ENCODE measurements at places on chromosomes 4 and X.

GRCh38 chr4:44415251-44415650 lies 33.4 kb downstream of the KCTD8 start:
- DNase-seq = no peak

- no peak for DNase-seq
Measured at GRCh38 chr4:6308899-6309643, 39.4 kb downstream of the WFS1 start.

- no peak for DNase-seq
Measured at GRCh38 chr4:22072726-22073125, 124.2 kb upstream of the KCNIP4 start.

GRCh38 chrX:45238489-45238888 lies 37.8 kb upstream of the DIPK2B start:
- DNase-seq = no peak

- no peak for DNase-seq
Measured at GRCh38 chr4:3199653-3200422, 49.1 kb upstream of the MSANTD1 start.

- no peak for DNase-seq
Measured at GRCh38 chrX:29851857-29852605, 363.3 kb upstream of the MAGEB2 start.

DNA sequence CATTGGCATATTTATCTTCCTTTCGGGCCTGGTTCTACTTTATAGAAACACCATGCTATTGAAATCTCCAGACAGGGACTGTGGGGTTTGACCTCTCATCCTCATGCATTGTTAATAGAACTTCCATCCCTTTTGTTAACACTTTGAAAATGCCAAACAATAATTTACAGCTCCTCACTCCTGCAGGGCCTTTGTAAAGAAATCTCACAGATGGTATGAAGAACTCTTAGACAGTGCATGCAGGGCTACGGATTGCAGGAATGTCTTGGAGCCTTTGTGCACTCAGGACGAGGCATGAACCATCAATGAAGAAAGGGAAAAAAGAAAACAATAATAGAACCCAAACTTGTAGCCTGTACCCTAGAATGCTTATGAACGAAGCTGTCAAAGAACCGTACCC lies 92.8 kb upstream of the TMEM47 start:
- DNase-seq = no peak

GRCh38 chr4:53810643-53811042 lies 219.4 kb upstream of the LNX1 start:
- DNase-seq = no peak

- no peak for DNase-seq
Measured at GRCh38 chr4:146592019-146592418, 46.7 kb upstream of the POU4F2 start.

DNA sequence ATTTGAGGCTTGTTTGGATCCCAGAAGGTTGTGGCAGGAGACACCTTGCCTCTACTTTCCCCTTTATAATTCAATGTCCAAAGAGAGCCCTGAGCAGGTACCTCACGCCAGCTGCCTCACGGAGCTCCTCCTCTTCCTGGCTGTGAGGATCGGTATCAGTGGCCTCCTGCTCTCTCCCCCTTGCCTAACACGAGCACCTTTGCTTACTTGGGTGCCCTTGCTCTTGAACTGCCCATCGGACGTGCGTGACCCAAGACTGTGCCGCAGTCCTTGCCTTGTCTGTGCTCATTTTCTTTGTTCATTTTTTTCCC lies 27.8 kb upstream of the MSANTD1 start:
- no peak for DNase-seq

DNA sequence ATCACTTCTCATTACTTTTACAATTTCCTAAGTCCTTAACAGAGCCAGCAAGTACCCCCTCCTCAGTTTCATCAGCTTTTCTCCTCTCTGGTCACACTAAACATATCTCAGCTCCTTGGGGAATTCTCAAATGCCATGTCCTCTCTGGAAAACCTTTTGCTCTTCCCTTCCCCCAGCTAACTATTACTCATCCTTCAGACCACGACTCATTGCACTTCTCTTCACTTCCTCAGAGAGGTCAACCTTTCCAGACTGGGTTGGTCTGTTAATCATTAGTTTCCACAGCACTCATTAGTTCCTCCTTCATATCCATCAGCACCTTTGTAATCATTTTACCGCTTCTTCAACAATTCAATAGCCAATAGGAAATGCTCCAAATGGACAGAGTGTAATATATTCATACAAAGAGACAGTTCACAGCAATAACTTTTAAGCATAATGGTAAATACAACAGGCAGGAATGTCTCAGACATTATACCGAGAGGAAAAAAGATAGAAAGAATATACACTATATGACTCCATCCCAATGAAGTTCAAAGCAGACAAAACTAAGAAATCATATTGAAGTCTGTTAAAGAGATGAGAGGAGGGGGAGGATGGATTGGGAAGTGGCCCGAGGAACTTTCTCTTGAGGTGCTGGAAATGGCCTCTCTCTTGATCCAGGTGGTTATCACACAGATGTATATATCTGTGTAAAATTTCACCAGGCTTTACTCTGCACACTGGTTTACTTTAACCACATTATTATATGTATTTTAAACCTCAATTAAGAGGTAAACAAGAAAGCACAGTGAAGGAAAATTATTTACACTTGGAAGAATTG lies 39.6 kb downstream of the DDX60L start:
- no peak for DNase-seq

GRCh38 chr4:61619528-61619927 lies 419.4 kb downstream of the ADGRL3 start:
- DNase-seq = no peak

- DNase-seq = no peak
Measured at GRCh38 chrX:137431693-137432488, 134.0 kb upstream of the ZIC3 start.

DNA sequence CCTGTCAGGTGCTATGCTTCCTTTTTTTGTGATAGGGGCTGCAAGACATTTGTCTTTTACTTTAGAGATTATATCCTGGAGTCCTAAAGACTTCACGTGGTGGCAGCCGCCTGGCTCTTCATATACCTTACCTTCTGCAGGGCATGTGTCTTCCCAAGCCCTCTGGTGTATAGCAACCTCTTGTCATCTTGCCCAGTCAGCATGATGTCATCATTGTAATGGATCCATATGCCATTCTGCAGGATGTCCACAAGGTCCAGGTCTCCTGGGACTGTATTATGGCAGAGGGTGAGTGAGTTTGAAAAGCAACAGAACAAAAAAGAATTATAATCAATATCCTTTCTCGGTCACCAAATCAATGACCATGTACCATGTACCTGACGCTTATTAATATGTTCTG lies 82.2 kb upstream of the SCOC start:
- DNase-seq = no peak

- DNase-seq = no peak
Measured at GRCh38 chr4:82913305-82913704, 12.8 kb downstream of the THAP9 start.

GRCh38 chrX:7420717-7421116 lies 272.8 kb upstream of the PUDP start:
- no peak for DNase-seq

- no peak for DNase-seq
Measured at GRCh38 chr4:16443504-16444088, 217.3 kb upstream of the TAPT1 start.

DNA sequence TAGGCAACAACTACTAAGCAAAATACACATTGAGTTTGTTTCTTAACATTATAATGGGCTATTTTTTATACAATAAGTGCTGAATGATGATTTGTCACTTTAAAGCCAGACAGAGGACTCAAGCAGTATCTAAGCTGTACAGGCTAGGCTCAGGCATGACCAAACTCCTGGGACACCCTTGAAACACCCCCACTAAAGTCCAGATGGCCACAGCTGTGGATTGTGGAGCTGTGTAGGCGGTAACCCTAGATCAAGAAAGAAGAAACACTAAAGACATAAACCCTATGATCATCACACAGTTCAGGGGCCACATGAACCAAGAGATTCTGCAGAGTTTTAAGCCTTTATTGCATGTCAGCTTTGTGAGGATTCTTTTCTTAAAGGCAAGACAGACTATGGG lies 25.1 kb downstream of the TAB3 start:
- no peak for DNase-seq

GRCh38 chrX:118971552-118971951 lies 2.9 kb upstream of the LONRF3 start:
- no peak for DNase-seq
